ENCODE measurements at places on chromosomes 7 and 10.

DNA sequence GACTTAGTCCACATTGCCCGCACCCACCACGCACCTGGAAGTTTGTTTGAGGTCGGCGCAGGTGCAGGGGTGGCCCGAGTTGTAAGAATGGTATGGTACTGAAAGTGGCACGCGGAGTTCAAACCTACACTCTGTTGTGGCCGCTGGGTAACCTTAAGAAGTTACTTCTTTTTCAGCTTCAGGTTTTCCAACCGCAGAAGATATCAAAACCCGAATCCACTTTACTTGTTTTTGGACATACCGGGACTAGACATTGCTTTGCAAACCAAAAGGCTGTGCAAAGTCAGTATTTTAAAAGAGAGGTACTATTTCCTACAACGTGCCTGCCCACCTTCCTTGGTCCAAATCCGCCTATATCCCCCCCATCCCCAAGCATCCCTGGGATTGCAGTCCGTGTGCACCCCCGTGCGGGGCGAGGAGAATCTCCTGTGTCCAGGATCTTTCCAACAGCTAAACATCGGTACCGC, 1.0 kb downstream of the IGFBP3 start:
- no peak for DNase-seq

GRCh38 chr7:3836855-3837254, 535.8 kb downstream of the SDK1 start:
- DNase-seq: no peak

DNA sequence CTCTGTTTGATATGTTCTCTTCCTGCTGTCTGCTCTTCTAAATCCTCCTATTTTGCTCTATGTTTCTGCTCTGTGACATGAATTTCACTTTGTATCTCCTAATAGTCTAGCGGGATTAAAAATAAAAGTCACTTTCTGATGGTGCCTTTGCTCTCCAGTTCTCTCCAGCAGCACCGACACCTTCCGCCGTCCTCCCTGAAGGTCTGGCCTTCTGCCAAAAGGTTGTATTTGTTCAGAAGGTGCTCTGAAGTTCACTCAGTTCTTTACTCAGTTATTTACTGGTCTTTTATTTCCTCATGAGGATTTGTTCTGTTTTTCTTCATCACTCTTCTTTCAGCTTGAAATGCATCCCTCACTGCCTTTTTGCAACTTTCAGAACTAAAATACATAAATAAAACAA, 11.2 kb upstream of the EPHA1 start:
- DNase-seq: no peak

GRCh38 chr10:89458291-89458690, 43.9 kb downstream of the IFIT5 start:
- no peak for DNase-seq

DNA sequence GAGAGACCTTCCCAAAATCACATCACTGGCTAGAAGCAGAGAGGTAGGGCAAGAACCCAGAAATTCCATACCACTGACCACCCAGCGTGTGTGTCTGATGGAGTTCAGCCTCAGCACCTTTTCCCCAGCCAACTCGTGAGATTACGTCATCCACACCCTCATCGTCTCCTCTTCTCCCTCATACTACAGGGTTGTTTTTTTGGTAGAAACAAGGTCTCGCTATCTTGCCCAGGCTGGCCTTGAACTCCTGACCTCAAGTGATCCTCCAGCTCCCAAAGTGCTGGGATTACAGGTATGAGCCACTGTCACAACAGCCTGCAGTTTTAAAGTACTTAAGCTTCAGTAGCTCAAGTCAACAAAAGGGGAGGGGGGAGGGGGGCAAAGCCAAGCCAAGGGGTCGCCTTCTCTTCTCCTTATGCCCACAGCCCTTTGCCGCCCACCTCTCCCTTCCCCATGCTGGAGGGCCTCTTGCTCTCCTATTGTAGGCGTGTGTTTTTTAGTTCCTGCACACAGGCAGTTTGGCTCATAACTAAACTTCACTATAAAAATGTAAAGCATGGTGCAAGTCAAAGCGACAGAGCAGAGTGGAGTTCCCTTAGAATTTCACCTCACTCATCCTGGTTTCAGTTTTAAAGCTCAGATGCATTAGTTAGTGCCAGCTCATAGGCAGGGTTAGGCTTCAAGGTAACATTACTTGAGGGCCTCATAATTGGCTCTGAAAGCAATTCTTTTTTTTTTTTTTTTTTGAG, 5.2 kb upstream of the PRDX3 start:
- DNase-seq: no peak

Data from stimulated activated CD4-positive, alpha-beta T cell treated with anti-CD3 and anti-CD28 coated beads, Interleukin-2, amount 100 ng/mL, for 4 hours (primary cell).